HFFc6 (cell line): ENCODE measurements at places on chromosomes 1 and 21. TPM values are rescaled to one million over a fixed set of nuclear protein-coding genes. Genes with fewer than 3 reads are reported as not detected.

Gene FCRL4
- total RNA-seq: not detected in 3 replicates

Gene ZBTB48
- total RNA-seq: 11.9 to 15.1 TPM (median 12.2 TPM) in 3 replicates

Gene C1orf141
- total RNA-seq: not detected in 3 replicates

Gene SYNC
- 38.1 to 48.7 TPM (median 43.6 TPM) in 3 replicates for total RNA-seq

Gene TIAM1
- 0.27 TPM in 1 of 3 replicates, not detected in the others for total RNA-seq

Gene KIAA1614
- total RNA-seq: 2.9 to 3.9 TPM (median 3.2 TPM) in 3 replicates

Gene DENND2C
- total RNA-seq: 1.6 and 1.8 TPM in 2 replicates

DNA sequence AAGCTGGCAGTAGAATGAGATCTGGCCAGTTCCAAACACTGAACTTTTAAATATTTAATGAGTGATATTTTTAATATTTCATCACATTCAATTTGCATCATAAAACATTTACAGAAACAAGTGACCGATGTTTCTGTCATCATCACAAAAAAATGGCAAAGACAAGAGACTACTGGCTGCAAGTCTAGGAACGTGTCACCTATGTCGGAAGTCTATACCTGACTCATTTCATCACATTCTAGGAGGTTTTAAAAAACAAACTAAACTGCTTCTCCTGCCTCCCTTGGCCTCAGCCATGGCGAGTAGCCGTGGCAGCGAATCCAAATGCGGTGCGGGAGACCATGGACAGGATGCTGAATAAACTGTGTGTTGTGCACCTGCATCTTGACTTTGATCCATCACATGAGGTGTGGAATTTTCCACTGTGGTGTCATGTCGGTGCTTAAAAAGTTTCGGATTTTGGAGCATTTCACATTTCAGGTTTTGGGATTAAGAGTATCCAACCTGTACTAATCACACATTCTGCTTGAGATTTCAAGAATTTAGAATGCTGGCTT is 43.1 kb downstream of the CLSTN1 start:
- H3K4me1 ChIP-seq: peaks cover 17% of the 10 kb centered on the region
- peaks cover 2% of the 10 kb centered on the region; the same call in 1 of the 2 replicates for H3K27me3 ChIP-seq
- DNase-seq: no peak
- H3K36me3 ChIP-seq: peaks cover 6% of the 10 kb centered on the region; the same call in 1 of the 2 replicates

DNA sequence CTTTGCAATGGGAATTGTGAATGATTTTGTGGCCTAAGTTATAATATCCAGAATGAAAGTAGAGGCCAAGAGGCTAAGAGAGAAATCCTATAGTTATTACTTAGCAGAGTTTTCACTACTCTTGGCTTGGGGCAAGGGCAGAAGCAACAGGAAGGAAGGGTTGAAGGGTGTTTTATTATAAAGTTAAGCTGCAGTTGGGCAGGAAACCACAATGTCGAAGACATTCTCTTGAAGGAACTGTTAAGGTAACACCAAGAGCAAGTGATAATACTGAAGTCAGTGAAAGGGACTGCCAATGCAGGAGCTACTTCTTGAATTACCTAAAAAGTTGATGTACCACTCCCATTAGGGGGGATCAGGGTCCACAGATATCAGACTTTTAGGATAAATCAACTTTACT is 8.3 kb downstream of the XCL2 start:
- no peaks in the 10 kb centered on the region for H3K36me3 ChIP-seq

GRCh38 chr1:234270581-234271242 is 102.5 kb upstream of the COA6 start:
- no peak for DNase-seq
- no peaks in the 10 kb centered on the region for H3K4me1 ChIP-seq
- H3K27ac ChIP-seq: no peak overlapping the region

- no peak overlapping the region for H3K27ac ChIP-seq
- peaks cover 36% of the 10 kb centered on the region for H3K4me1 ChIP-seq
- DNase-seq: no peak
- peaks cover 15% of the 10 kb centered on the region for H3K27me3 ChIP-seq
These were observed 72.2 kb downstream of the PLEKHA6 start for GRCh38 chr1:204287466-204287891.

DNA sequence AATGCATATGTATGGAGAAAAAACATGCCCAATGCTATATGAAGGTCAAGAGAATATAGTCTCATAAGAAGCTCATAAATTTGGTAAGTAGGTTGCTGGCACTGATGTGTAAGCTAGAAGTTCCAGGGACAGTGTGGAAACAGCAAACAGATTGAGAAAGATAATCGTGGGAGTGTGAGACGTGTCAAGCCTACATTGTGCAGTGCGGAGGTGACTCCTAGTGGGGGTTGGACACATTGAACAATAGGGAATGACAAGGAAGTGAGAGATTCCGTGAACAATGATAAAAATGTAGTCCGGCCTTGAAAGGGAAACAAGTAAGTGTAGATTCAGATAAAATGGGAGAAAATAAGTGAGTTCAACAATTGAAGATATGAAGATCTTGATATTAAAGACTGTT is 788.4 kb upstream of the PRMT6 start:
- H3K27me3 ChIP-seq: peaks cover 2% of the 10 kb centered on the region; the same call in 1 of the 2 replicates
- no peak overlapping the region for H3K27ac ChIP-seq
- no peak for DNase-seq
- H3K36me3 ChIP-seq: no peaks in the 10 kb centered on the region
- H3K4me3 ChIP-seq: no peak overlapping the region

- peaks cover 4% of the 10 kb centered on the region for H3K27me3 ChIP-seq
- H3K4me3 ChIP-seq: no peak overlapping the region
- H3K27ac ChIP-seq: no peak overlapping the region
- DNase-seq: no peak
- H3K36me3 ChIP-seq: peaks cover 17% of the 10 kb centered on the region
These were observed 1.9 kb upstream of the TSNAX start for GRCh38 chr1:231526536-231526935.

- peak; percentile 48 for DNase-seq
- H3K27me3 ChIP-seq: 0 out of 2 replicates have a peak, but pooled peaks cover 2% of the 10 kb centered on the region
- peaks cover 71% of the 10 kb centered on the region for H3K4me1 ChIP-seq
- H3K27ac ChIP-seq: peak overlapping the region; percentile 84
These were observed 7.1 kb downstream of the NBL1 start for GRCh38 chr1:19651141-19651737.

GRCh38 chr1:43056981-43057391 is 98.3 kb upstream of the SLC2A1 start:
- H3K4me3 ChIP-seq: no peak overlapping the region
- peaks cover 42% of the 10 kb centered on the region for H3K4me1 ChIP-seq
- peaks cover 3% of the 10 kb centered on the region; the same call in 1 of the 2 replicates for H3K27me3 ChIP-seq

DNA sequence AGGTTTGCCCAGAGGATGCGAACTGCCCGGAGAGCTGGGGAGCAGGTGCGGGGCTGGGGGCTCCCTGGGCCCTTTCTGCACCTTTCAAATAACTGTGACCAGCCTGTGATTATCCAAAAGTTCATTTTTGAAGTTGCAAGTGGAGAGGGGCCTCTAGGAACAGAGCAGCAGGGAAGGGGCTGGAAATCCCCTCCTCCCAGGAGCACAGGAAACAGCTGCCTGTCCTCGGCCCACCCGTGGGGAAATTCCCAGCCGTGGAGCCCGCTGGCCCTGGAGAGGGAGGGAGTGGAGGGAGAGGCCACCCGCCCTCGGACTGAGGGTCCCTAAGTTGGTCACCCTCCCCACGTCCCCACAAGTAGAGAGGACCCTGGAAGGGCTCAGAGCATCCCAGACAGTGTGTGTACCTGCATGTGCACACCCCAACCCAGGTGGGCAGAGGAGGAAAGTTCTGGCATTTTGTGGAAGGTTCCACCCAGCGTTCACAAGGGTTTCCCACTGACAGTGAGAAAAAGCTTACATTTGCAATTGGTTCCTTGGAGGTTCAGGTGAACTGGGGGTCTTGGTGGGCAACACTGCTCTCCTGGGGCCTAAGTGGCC is 1.2 kb upstream of the TNFRSF4 start:
- no peak overlapping the region for H3K4me3 ChIP-seq
- H3K27ac ChIP-seq: no peak overlapping the region
- H3K27me3 ChIP-seq: 0 out of 2 replicates have a peak, but pooled peaks cover 1% of the 10 kb centered on the region
- peaks cover 8% of the 10 kb centered on the region; the same call in 1 of the 2 replicates for H3K36me3 ChIP-seq
- no peak for DNase-seq

DNA sequence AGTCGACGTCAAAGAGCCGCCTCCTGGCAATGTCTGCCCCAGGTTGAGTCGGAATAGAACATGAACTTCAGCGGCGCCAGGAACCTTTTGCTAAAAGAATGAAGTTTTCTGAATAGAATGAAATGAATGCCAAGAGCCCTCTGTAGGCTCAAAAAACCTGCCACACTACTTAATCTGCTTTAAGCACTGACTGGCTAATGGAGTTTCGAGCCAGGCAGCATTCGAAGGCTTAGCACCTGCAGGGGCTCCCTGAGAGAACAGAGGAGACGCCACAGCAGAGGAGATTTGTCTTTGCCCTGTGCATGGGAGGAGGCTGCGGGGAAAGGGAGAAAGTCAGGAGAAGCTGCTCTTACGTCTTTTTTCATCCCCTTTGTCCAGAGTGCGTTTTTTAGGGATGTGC is 641.7 kb downstream of the AJAP1 start:
- no peak overlapping the region for H3K27ac ChIP-seq
- H3K4me1 ChIP-seq: no peaks in the 10 kb centered on the region
- H3K36me3 ChIP-seq: peaks cover 6% of the 10 kb centered on the region

DNA sequence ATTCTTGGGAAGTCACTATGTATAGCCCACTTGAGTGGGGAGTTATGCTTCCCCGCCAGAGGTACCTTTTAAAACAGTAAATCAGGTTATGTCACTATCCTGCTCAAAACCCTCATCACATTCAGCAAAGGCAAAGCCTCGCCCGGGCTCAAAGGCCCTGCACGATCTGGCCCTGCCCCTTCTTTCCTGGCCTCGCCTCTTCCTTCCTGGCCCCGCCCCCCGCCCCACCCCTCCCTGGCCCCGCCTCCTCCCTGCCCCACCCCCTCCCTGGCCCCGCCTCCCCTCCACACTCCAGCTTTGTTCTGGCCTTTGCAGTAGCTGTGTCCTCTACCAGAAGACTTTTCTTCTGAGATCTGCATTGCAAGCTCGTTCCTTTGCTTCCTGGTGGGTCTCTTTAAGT is 6.6 kb downstream of the LDLRAD2 start:
- peaks cover 26% of the 10 kb centered on the region for H3K4me1 ChIP-seq
- H3K27ac ChIP-seq: peak overlapping the region; percentile 11
- peaks cover 18% of the 10 kb centered on the region for H3K27me3 ChIP-seq
- peaks cover 43% of the 10 kb centered on the region for H3K36me3 ChIP-seq

- peaks cover 2% of the 10 kb centered on the region for H3K27me3 ChIP-seq
- H3K4me3 ChIP-seq: no peak overlapping the region
- no peak for DNase-seq
These were observed 67.6 kb downstream of the ARHGEF16 start for GRCh38 chr1:3522112-3522511.
